ENCODE measurements at places on chromosomes 3 and 15.
A peak's percentile ranks its signal among the peaks of the same experiment; 100 is the strongest.

DNA sequence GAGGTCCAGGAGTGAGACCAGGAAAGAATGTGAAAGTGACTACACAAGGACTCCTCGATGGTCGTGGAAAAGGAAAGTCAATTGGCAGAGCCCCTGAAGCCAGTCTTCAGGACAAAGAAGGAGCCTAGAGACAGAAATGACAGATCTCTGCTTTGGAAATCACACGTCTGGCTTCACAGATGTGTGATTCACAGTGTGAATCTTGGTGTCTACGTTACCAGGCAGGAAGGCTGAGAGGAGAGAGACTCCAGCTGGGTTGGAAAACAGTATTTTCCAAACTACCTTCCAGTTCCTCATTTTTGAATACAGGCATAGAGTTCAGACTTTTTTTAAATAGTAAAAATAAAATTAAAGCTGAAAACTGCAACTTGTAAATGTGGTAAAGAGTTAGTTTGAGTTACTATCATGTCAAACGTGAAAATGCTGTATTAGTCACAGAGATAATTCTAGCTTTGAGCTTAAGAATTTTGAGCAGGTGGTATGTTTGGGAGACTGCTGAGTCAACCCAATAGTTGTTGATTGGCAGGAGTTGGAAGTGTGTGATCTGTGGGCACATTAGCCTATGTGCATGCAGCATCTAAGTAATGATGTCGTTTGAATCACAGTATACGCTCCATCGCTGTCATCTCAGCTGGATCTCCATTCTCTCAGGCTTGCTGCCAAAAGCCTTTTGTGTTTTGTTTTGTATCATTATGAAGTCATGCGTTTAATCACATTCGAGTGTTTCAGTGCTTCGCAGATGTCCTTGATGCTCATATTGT lies 6.0 kb downstream of the CCR2 start:
- DNase-seq: no peak

DNA sequence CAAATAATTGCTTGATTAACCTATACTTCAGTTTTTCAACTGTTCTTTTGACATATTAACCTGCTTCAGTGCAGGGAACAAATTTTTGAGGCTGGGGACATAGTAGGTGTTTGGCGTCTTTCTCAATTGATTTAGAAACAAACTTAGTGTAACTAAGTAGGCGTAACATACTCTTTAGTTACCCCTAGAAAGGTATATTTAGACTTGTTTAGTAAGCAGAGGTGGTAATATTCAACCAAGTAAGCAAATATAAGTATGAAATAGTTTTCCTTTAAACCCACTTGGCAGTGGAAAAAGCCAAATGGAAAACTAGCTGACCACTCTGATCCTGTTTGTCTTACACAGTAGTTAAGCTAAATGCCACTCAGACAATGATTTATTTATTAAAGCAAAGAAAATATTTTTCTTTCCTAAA lies 113.2 kb downstream of the MBNL1 start:
- no peak for DNase-seq

DNA sequence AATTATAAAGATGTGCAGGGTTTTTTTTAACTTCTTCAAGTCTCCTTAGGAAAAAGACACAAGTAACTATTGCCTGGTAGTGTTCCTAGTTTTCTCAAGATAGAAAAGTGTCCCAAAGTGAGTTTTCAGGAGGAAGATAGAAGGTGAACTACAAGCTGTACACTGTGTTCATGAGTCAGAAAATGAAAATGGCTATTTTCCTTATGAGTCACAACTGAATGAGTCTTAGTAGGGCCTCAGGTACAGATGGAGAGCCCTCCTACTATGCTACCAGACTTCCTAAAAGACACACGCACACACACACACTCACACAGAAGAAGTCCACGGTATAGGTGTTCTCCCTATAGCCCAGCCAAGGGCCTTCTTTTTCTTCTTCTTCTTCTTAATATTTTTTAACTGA lies 3.1 kb downstream of the MYO1E start:
- DNase-seq: no peak

DNA sequence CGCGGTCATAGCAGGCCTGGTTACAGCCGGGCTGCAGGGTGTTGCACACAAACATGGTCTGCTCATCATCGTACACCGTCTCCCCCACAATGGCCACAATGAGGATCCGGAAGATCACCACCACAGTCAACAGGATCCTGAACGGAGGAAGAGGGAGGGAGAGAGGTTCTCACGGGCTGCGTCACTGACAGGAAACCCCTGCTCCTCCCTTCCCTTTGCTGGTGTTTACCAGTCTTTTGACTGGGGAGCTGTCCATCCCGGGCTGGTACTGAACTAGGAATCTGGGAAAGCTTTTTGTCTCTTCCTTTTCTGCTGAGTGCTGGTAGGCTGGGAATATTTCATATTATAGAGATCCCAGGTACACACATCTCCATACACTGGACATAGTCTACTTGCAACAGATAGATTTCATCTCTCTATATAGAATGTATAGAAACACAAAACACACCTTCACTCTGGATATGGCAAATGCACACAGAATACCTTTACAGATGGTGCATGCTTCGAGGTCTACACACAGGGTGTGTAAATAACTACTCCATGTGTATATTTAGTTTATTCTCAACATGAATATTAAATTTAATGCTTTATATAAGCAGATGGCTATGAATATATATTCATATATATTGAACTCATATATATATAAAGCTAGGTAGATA lies 1.4 kb downstream of the GJD2 start:
- peak; percentile 39 for DNase-seq

- DNase-seq: no peak
Observed at GRCh38 chr3:47891613-47892005, 88.7 kb downstream of the DHX30 start.

DNA sequence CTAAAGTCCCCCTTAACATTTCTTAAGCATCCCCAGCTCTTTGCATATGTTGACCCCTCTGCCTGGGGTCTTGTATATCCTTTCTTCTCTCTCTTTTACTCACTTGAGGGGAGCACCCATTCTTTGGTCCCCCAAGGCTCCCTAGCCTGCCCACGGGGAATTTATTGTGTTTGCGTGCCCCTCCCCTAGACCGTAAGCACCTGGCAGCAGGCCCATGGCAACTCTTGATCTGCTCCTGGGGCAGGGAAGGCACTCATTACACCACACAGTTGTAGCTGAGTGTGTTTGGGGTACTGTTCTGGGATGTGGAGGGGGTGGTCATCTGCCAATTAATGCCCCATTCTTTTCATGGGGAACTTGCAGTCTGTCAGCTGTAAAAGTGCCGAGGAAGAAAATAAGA lies 27.3 kb upstream of the SMAD6 start:
- DNase-seq: no peak

Measured in SK-MEL-5 (cell line).